ENCODE measurements at places on chromosomes 12 and 14.

DNA sequence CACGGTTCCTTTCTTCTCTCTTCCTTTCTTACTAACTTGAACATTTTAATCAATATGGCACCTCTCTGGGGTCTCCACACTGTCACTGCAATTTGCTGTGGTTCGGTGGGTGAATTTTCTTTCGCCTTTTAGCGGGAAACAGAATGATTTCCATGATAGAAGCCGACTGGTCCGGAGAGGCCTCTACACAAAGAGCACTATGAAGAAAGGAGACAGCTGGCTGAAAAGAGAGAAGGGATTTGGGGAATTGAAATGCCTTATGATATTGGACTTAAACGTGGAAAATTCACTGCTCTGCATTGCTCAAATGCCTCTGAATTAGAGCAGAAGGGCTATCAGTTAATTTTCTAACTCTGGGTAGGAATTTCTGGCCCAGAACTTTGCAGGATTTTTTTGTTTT lies 55.9 kb downstream of the KCNA5 start:
- no peak for DNase-seq

DNA sequence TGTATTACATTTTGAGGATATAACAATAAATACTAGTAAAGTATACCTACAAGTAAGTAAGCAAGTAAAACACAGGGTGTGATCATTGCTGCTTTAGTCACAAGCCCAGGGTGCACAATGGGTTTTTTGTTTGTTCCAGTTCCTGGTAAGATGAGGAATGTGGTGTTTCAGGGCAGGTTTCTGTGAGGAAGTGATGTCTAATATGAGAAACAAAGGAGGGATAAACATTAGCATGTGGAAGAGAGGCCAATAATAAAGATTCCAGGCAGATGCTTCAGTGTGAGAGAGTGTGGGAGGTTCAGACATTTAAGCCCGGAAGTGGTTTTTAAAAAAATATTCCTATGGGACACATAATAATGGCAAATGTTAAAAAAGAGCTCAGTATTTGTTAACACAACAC lies 808.1 kb upstream of the USP15 start:
- DNase-seq, result no peak

GRCh38 chr12:116934908-116935705 lies 24.4 kb downstream of the FBXW8 start:
- DNase-seq, result no peak

DNA sequence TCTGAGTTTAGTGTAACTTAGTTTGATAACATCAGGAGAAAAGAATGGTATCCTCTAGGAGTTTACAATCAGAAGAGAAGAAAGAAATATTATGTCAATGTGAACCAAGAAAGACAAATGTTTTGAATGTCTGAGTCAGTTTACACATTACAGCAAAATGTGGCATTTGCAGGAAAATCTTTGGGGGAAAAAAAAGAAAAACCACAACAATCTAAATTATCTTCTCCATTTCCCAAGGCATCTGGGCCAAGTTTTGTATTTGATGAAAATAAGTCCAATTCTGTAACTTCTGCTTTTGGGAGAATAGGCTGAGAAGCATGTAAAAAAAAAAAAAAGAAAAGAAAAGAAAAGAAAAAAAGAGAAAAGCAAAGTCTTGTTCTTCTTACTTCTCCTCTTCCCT lies 58.8 kb upstream of the FLRT2 start:
- no peak for DNase-seq

- DNase-seq, result no peak
Measured at GRCh38 chr14:34439090-34439489, 22.9 kb downstream of the SPTSSA start.

DNA sequence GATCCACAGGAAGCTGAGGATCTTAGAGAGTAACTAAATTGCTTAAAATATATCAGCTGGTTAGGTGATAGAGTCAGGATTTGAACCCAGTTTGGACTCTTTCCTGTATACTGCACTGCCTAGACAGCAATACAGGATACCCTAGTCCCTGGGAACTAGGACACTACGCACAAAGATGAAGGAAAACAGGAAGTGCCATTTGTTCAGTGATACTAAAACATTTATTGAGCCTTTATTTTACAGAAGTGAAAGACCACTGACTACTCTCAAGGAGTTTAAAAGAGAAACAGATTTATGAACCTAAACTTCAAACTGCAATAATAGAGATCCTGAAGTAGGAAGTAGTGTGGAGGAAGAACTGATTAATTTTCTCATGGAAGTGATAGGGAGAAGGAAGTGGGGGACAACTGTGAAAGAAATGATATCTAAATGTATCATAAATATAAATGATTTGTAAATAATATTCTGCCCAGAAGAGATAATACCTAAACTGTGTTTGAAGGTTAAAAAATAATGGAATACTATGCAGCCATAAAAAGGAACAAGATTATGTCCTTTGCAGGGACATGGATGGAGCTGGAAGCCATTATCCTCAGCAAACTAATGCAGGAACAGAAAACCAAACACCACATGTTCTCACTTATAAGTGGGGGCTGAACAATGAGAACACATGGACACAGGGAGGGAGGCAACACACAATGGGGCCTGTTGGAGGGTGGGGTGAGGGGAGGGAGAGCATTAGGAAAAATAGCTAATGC lies 18.2 kb downstream of the MSRB3 start:
- DNase-seq, result no peak

DNA sequence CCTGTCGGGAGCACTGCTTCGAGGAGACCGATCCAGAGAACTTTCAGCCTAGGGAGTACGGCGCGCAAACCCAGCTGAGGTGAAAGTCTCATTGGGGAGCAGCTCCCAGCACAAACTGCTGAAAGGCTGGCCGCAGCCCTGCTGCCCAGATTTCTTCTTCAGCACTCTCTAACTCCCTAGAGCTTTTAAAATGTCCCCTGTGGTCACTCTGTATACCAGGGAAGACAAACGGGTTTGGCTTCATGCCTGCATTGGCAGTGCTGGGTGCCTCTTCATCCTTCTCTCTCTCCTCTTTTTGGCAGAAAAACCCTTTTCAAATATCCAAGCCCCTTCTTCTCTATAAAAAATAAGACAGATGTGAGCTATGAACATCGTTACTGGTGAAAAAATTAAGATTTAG lies 34.9 kb downstream of the BBS10 start:
- no peak for DNase-seq

DNA sequence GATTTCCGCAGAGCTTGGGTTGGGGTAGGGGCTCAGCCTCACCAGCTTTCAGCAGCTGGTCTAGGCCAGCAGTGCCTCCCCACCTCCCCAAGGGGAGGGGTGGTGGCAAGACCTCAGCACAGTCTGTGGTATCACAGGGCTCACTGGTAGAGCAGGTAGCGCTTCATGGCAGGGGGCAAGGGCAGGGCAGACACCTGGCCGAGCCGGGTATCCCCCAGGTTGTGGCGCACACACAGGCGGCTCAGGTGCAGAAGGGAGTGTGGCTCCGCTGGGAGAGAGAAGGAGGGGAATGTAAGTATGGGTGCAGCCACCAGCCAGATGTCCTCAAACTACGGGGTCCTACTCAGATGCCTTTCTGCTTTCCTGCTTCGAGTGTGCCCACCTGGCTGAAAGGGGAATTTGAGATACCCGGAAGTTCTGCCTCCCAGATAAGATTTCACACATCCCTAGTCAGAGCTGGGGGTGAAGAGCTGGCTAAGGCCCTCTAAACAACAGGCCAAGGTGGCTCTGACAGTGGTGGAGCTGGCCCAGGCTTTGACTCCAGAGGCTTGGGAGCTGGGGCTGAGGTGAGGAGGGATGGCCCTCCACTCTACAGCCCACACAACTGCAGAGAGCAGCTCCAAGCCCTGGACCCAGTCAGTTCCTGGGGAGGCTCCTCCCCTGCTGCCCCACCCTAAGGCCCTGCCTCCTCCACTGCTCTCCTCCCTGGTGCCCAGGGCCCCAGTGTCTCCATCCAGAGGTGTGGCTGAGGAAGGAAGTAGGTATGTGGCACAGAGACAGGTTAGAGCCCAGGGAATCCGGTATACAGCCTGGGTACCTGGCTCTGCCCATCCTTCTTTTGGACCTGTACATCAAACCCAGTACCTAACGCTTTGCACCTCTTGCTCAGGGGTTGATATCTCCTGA lies 1.8 kb downstream of the SPSB2 start:
- DNase-seq, result peak; percentile 60

- DNase-seq, result no peak
Measured at GRCh38 chr12:51683763-51684357, 92.8 kb downstream of the SCN8A start.

- no peak for DNase-seq
Measured at GRCh38 chr12:109517619-109518018, 40.2 kb downstream of the UBE3B start.

DNA sequence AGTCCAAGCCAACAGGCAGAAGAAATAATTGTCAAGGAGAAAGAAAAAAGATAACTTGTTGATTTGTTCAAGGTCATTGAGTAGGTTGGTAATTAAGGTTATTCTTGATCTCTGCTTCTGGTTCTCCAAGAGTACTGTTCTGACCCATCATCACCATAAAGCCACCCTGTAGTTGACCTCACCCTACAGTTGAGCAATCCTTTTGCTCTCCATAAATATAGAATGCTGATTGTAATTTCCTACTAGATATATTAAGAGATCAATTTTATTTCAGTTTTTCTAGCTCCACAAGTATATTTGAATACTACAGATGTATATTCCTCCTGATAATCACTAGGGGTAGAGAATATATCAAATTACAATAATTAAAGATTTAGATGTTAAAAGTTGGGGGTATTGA lies 350.5 kb upstream of the PDE3A start:
- DNase-seq, result no peak

GRCh38 chr14:103186241-103186822 lies 63.1 kb downstream of the TNFAIP2 start:
- DNase-seq, result no peak

GRCh38 chr14:81625343-81625742 lies 91.7 kb upstream of the SEL1L start:
- DNase-seq, result no peak

DNA sequence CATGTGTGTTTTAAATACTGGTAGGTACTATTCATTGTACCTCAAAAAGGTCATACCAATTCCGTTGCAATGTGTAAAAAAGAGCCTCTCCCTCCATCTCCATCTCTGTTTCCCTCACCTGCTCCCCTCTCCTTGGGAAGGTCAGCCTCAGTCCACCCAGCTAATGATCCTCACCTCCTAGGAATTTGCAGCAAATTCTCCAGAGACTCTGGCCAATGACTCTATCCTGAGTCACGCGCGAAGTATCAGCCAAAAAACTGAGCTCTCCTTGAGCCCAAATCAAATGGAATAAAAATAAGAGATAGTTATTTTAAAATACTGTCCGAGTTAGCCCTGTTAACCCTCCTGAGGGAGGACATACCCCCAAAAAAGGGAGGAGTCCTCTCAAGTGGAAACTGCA lies 148.4 kb downstream of the DPF3 start:
- DNase-seq, result peak; percentile 7

DNA sequence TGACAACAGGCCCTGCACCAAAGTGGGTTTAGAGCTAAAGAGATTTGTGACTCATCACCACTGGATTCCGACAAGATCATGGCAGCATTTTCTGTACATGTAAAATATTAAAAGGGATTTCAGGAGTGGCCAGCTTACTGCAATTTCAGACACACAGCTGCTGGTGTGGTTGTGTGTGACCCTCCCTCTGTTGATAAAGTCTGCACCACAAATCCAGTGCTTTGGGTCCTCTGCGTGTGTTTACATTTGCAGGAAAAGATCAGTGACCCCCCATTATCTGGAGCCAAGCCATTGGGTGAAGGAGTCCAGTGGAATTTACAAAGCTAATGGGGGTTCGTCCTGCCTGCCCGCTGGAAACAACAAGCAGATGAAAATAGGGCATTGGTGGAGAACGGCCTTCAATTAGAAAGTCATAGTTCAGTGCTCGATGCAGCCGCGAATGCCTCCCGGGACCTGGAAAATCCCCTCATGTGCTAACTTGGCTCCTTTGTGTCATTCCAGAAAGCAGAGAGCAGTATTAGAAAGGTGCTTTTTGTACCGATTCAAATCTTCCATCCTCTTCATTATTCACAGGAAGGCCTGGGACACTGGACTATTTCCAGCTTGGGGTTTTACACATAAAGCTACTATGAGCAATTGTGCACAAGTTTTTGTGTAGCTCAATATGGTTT lies 188.5 kb upstream of the TMEM132C start:
- no peak for DNase-seq

DNA sequence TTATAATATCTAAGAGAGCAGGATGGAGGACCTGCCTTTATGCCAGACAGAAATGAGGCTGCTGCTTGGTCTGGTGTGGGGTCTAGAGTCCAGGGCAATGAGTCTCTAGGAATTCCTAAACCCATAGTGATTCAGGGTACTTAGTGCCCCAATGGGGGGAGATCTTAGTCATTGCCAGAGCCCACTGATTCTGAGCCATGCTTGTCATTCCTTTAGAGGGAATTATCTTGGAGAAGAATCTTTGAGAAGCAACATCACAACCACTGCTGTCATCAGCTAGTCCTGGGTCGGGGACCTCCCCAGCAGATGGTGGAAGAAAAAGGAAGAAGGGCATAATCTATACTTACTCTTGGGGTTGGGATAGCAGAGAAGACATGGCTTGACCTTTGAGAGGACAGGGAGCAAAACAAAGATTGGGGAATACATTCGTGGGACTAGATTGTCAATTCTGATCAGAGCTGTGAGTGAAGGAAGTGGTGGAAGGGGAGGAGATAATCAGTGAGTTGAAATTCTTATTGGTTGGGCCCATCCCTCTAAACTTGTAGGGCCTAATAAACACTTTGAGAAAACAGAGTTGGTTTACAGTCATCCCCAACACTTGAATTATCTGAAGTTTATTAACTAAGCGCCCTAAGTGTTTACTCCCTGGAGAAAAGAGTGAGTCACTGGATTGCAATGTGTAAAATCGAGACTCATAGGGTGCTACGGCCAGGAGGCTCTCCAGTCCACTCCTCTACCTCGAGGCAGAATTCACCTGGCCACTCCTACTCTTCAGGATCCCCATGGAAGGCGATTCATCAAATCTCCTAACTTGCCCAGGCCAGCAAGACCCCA lies 3.0 kb upstream of the KRT3 start:
- no peak for DNase-seq

- no peak for DNase-seq
Measured at GRCh38 chr12:85509857-85510256, 229.8 kb downstream of the ALX1 start.

DNA sequence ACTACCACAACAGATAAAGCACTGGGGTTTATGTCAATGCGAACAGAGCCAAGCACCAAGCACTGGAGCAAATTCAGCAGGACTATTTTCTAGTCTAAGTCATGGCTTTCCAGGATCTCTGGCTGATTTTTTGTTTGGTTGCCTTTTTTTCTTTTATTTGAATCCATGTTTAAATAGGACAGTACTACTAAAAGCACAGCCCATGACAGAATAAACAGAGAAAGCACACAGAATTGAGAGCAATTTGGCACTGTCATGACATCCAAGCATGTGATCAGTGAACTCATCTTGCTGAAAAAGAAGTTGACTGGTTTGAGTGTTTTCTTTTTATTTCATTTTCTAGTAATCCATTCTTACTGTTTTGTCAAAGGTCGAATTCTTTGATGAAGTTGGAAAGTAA lies 23.1 kb upstream of the RERG start:
- DNase-seq, result no peak

- no peak for DNase-seq
Measured at GRCh38 chr12:47112679-47113078, 32.9 kb upstream of the AMIGO2 start.

GRCh38 chr14:91089958-91090535 lies 23.8 kb upstream of the DGLUCY start:
- DNase-seq, result no peak
